ENCODE measurements at places on chromosomes 13 and 19.

DNA sequence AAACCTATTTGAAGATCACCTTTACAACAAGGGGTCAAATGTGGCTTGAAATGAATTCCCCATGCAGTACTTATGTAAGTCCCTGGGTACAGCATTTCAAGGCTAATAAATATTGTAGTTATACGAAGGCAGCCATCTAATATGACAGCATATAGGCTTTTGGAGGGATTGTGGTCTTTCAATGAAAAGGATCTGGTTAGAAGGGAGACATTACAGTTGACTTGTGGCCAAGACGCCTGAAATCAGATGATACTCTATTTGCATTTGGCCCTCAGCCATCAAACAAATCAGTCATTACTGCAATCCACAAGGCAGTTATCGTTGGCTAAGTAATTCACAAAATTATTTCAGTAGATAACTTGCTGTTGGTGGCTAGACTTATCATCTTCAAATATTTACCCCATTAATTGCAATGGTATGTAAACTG is 242.7 kb downstream of the DCLK1 start:
- peak; percentile 55 for DNase-seq

GRCh38 chr19:38723990-38724854 is 20.1 kb downstream of the CAPN12 start:
- no peak for DNase-seq

DNA sequence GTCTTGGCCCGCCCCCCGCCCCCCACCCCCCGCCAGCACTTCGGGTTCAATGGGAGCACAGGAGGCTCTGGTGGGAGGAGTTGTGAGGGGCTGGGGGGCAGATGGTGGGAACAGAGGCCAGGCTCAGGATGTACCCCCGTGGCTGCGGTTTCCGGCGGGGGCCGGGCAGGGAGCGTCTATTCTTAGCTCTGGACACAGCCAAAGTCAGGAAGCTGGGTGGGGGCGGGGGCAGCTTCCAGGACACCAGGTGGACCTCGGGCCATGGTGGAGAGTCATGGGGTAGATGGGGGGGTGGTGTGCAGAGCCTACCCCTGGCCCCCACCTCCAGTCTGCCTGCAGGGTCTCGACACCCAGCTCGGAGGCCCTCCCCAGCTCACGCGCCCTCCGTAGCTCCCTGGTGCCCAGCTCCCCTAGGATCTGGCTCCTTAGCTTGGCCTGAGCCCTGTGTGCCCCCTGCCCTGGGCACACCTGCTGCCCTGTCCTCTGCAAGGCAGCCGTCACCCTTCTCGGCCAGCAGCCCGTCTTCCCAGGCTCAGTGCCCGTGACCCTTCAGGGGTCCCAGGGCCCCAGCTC is 2.2 kb upstream of the TBXA2R start:
- DNase-seq = no peak

- peak; percentile 88 for DNase-seq
Measured at GRCh38 chr19:11197291-11198174, at the start of gene KANK2. TSS of gene KANK2 (minus strand) at chr19:11197545. CDS start at chr19:11194511, 3,034 bp downstream.

DNA sequence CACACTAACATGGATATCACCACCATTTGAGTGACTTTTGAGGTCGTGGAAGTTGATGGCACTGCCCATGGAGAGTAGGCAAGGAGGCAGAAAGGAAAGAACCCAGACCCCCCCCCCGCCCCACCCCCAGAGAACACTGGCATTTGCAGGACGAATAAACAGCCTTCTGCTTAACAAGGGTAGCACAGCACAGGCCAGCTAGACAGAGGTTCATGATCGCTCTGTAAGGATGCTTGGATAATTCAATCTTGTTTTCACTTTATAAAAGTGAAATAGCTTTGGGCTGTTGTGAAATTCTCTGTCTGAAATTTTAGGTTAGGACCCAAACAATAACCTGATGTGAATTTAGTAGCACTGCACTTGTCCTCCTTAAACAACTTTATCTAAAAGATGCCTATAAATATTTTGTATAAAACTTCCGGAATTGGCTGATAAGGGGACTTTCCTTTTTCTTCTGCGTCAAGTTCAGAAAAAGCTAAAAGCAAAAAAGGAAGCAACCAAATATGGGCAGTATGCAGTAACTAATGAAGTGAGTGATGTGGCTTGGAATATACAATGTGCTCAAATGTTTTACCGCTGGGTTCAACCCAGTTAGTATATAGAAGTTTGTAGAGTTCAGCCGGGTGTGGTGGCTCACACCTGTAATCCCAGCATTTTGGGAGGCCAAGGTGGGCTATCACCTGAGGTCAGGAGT is 163.7 kb downstream of the SHISA2 start:
- DNase-seq = no peak

DNA sequence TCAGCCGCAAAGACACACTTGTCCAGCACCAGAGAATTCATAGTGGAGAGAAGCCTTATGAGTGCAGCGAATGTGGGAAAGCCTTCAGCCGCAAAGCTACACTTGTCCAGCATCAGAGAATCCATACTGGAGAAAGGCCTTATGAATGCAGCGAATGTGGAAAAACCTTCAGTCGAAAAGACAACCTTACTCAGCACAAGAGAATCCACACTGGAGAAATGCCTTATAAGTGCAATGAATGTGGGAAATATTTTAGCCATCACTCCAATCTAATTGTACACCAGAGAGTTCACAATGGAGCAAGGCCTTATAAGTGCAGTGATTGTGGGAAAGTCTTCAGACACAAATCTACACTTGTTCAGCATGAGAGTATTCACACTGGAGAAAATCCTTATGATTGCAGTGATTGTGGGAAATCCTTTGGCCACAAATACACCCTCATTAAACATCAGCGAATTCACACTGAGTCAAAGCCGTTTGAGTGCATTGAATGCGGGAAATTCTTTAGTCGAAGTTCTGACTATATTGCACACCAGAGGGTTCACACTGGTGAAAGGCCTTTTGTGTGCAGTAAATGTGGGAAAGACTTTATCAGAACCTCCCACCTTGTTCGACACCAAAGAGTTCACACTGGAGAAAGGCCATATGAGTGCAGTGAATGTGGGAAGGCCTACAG is 6.8 kb downstream of the ZNF134 start:
- no peak for DNase-seq

DNA sequence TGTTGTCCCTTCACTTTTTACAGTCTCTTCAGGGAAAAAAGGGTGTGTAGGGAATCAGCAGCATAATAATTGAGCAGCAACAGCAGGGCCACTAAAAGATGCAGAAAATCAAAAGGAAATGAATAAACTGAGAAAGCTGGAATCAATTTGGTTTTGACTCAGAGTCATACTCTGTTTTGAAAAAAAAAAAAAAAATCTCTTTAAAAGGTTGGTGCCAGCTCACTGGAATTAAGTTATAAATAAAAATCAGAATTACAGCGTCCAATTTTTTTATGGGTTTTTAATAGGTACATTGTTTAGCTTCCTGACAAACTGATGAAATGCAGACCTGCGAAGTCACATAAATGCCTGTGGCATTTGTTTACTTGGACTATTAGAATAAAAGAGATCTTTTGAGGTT is 231.9 kb downstream of the COG6 start:
- no peak for DNase-seq

GRCh38 chr13:105207572-105208293 is 1327.7 kb downstream of the EFNB2 start:
- DNase-seq = no peak

DNA sequence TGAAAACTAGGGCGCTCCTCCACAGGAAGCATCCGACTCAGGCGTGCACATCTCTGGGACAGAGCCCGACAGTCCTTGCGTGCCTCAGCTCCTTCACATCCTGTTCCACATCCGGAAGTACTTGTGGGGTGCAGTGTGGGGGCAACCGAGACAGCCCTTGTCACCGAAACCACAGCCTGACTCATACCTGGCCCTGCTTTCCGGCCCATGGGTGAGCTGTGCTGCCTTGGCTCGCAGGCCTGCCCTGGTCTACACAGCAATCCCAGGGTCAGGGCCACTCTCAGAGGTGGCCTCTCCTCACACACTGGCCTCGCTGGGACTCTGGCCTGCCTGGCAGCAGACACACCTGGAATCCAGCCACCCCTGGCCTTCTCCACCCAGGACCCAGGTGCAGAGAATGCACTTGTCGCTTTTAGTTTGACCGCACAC is 100.4 kb downstream of the STK24 start:
- DNase-seq = no peak

GRCh38 chr13:60787083-60787482 is 390.1 kb downstream of the TDRD3 start:
- DNase-seq = no peak

- DNase-seq = no peak
Measured at GRCh38 chr13:46982856-46983582, 86.2 kb upstream of the HTR2A start.

GRCh38 chr19:55047951-55048350 is 9.9 kb upstream of the GP6 start:
- DNase-seq = no peak

- no peak for DNase-seq
Measured at GRCh38 chr13:53807251-53807834, 778.7 kb downstream of the OLFM4 start.

GRCh38 chr13:22162889-22163288 is 492.0 kb downstream of the FGF9 start:
- DNase-seq = no peak

- no peak for DNase-seq
Measured at GRCh38 chr19:40982594-40983101, 8.4 kb upstream of the CYP2B6 start.

DNA sequence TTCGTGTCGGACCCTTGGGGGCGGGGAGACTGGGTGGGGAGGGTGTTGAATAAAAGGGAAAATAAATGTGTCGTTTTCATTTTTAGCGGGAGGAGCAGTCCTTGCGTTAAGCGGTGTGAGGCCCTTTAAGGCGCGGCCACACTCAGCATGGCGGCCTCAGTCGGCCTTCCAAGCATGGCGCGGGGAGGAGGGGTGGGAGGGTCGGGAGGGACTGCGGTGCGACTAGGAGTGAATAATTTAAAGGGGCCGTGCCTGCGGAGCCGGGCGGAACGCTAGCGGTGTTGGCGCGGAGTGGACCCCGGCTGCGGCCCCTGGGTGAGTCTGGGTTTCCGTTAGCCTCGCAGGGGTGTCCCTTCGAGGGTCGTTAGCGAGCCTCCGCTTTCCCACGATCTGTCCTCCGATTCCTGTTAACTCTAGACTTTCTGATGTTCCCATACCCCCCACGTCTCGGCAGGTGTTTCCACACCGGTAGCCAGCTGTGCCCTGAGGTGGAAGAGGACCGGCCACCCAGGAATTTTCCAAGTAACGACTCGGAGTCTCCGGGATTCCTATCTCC is 1.5 kb upstream of the PNPLA6 start:
- DNase-seq = peak; percentile 85

DNA sequence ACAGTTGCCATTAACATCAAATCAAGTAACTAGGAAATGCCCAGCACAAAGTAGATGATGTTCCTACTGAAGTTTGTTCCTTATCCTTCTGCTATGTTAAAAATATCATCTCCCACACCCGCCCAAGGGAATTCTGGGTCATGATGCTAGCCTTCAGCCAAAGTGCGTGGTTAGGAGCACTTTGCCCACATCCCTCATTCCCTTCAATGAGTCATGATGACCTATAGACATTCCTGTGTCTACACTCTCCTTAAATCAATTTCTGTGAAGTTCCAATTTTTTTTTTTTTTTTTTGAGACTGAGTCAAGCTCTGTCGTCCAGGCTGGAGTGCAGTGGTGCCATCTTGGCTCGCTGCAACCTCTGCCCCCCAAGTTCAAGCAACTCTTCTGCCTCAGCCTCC is 17.0 kb downstream of the RXFP2 start:
- no peak for DNase-seq

DNA sequence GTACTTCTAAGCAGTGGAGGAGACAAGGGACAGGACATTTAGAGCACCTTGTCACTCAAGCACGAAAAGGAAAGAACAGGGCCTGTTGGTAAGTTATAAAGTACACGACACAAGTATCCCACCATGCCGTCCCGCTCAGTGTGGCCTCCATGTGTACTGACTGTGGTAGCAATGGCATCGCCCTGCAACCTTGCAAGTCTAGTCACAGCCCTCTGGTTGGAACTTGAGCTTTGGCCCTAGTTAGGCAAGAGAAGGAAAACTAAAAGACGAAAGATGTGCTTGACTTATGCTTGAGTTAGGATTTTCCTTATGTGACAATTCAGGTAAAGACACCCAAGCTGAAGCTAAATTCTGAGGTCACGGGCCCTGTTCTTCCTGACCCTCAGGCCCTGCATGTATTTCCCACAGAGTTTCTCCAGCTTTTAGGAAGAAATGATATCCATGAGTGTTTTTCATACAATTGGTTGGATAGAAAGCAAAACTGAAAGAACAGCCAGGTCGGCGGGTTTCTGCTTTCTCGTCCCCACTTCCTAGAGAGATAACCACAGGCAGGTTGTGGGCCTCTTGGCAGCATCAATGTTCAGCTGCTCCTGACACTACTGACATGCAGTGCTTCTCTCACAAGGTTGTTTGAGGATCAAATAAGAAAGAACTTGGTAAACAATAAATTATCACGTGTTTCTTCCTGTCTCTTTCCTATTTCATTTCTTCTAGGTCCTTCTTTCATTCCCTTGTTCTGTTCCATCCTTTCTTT is 216.2 kb downstream of the IRS2 start:
- no peak for DNase-seq

DNA sequence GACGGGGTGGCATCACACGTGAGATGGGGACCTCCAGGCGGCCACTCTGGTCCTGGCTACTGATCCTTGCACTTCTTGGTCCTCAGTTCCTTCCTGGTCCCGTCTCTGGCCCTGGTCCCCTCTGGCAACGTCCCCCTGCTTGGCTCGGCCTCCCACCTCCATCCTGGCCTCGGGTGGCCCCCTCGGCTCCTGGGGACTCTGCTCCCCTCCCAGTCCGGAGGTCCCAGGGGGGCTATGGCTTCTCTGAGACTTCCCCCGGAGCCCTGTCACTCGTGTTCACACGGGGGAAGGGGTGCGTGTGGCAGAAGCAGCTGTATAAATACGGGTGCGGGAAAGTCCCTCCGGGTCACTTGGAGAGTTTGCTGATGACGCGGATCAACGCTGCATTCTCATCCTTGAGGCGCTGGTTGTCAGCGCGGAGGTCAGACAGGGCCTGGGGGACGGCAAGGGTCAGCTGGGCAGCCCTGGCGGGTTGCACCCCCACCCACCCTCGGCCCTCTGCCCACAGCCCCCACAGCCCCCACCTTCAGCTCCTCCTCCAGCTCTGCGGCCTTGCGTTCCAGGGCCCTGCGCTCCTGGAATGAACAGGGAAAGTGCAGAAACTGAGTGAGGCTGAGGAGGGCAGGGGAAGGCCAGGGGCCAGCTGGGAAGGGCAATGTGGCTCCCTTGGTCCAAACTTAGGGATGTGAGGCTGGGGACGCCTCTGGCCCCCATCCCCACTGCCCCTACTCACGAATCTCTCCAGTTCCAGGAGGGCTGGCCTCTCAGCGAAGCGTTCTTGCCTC is 15.6 kb downstream of the EPS8L1 start:
- DNase-seq = no peak

DNA sequence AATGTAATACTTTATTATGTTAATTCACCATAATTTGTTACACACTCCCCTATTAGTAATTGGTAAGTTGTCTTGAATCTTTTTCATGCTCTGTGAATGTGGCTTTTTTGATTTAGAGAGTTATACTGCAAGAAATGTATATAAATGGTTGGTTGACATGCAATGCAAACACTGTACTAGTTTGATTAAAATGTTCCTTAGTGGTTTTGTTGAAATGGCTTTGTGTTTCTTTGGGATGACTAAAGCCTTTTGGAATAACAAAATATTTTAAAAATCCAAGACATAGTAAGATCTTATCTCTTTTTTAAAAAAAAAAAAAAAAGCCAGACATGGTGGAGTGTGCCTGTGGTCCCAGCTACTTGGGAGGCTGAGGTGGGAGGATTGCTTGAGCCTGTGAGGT is 10.5 kb downstream of the LAMP1 start:
- no peak for DNase-seq
